Right ventricle myocardium superior (tissue), 1 donor: ENCODE measurements at places on chromosomes 5 and 9. TPM values are rescaled to one million over a fixed set of nuclear protein-coding genes. Genes with fewer than 3 reads are reported as not detected.
A peak's percentile ranks its signal among the peaks of the same experiment; 100 is the strongest.

Gene GFPT2
- total RNA-seq: 13.3 TPM

Gene ACOT12
- total RNA-seq: not detected

Gene SPINK13
- not detected for total RNA-seq

Gene NUTM2F
- not detected for total RNA-seq

Gene ANKRD33B
- total RNA-seq: 2.9 TPM

- DNase-seq: peak; percentile 66
These were observed 100.0 kb downstream of the PSD2 start for GRCh38 chr5:139895647-139896046.

DNA sequence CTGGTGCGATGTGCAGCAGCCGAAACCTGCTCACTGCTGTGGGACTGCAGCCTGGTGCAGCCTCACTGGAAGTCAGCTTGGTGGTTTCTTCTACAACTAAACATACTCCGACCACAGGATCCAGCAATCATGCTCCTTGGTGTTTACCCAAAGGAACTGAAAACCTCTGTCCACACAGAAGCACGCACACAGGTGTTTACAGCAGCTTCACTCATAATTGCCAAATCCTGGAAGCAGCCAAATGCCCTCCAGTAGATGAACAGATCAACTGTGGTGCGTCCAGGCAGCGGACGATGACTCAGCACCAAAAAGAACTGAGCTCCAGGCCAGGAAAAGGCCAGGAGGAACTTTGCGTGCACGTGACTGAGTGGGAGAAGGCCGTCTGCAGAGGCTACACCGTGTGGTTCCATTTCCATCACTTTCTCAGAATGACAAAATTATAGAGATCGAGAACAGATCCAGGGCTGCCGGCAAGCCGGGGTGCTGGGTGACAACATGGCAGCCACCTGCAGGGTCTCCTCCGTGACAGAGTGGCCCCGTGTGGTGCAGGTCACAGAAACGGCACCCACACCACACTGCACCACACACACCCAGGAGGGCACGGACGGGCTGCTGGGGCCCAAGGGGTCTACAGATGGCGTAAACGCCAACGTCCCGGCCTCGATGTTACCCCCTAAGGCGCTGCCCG is 23.1 kb upstream of the NSMF start:
- peak; percentile 67 for DNase-seq

DNA sequence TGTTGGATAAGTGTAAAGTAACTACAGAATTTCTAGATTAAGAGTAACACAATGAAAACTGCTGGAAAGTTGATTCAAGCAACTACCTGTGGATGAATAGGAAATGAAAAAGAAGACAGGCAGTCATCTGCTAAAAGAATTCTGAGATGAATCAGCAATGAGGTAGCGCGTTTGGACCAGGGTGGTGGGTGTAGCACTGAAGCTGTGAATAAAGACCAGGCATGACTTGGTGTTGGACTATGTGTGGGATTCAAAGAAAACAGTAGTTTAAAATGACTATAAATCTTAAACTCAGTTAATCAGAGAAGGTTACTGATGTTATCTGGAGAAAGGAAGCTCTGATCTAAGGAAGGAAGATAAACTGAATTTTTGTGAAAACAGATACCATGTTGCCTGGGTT is 159.8 kb downstream of the FBN2 start:
- no peak for DNase-seq

DNA sequence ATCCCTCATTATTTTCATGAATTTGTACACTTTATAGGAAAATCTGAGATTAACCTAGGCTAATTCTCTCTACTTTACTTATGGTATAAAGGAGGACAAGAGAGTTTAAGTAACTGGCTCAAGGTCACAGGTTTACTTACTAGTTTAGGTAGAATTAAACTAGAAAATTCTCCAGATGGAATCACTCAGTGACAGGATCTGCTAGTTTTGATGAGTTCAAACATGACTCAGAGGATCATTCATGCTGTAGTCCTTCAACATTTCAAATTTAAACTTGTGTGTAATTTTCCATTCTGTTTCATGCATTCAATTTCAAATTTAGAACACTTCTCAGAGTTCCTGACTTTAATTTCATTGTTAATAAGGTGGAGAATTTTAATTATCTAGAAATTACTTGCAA is 485.7 kb upstream of the TUSC1 start:
- no peak for DNase-seq
